Cerebellum (tissue), 4 donors: ENCODE measurements at places on chromosomes 16 and 17. TPM values are rescaled to one million over a fixed set of nuclear protein-coding genes. Genes with fewer than 3 reads are reported as not detected.

GRCh38 chr17:51044976-51045375 lies 75.7 kb downstream of the SPAG9 start:
- peak; percentile 24 for DNase-seq

DNA sequence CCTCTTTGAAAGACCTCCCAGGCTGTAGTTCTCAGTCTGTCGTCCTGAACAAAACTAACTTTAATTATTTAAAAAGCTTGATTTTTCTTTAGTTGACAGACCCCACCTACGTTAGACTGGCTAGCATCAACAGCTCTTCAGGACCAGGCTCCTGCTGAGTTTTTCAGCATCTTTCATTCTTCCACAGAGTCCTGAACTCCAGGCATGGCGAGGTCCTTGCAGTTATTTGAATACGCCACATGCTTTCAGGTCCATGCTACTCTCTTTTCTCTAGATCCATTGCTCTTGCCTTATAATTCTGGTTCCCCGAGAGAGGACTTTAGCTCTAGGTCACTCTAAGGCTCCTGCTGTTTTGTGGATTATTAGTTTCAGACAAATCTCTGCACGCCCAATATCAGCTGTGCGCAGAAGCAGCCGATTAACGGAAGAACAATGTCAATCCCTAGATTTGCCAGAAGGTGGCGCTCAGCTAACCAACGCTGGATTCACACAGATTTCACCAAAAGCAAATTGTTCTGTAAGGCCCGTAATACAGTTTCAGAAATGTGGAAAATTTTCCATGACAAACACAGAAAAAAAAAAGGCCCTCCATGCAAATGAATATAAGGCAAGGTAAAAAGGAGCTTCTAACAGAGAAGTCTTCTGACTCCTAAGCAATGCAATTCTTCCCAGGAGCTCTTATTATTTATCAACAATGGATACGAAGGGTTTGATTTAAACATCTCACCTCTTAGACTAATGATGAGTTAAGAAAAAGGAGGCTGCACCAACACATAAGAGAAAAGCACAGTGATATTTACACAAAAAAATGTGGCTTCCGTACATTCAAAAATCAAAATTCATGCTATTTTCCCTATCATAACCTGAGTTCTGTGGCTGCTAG lies 33.5 kb upstream of the BCO1 start:
- DNase-seq: peak; percentile 45

DNA sequence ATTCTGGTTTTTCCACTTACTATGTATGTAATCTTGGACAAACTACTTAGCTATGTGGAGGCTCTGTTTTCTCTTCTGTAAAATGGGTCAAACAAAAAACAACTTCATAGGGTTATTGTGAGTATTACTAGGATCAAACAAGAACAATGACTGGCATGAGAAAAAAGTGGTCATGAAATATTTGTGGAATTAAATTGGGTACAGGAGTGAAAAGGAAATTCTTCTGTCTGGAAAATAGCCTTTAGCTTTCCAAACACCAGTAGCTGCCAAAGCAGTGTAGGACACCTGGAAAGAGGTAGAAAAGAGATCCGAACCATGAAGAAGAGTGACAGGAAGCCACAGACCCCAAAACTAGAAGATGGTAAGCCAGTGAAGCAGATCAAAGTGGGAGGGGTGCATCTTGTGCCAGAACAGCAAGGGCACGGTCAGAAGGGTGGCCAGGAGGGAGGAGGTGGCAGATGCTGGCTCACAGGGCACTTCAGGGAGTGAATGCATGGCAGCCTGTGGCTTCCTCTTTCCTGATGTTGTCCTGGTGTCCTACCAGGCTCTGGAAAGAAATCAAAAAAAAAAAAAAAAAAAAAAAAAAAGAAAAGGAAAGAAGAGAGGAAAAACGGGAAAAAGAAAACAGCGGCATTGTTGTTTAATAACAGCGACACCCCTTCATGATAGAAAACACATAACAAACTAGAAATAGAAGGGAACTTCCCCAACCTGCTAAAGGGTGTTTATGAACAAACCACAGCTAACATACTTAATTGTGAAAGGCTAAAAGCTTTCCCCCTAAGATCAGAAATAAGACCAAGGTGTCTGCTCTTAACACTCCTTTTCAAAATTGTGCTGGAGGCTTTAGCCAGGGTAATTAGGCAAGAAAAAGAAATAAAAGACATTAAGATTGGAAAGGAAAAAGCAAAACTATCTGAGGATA lies 67.9 kb downstream of the PCTP start:
- no peak for DNase-seq

- DNase-seq: no peak
These were observed 12.8 kb upstream of the DBNDD1 start for GRCh38 chr16:90031931-90032673.

GRCh38 chr17:64081802-64082799 lies 47.8 kb downstream of the ERN1 start:
- DNase-seq: peak; percentile 75

The SP2 gene
- 1.6 TPM for total RNA-seq

DNA sequence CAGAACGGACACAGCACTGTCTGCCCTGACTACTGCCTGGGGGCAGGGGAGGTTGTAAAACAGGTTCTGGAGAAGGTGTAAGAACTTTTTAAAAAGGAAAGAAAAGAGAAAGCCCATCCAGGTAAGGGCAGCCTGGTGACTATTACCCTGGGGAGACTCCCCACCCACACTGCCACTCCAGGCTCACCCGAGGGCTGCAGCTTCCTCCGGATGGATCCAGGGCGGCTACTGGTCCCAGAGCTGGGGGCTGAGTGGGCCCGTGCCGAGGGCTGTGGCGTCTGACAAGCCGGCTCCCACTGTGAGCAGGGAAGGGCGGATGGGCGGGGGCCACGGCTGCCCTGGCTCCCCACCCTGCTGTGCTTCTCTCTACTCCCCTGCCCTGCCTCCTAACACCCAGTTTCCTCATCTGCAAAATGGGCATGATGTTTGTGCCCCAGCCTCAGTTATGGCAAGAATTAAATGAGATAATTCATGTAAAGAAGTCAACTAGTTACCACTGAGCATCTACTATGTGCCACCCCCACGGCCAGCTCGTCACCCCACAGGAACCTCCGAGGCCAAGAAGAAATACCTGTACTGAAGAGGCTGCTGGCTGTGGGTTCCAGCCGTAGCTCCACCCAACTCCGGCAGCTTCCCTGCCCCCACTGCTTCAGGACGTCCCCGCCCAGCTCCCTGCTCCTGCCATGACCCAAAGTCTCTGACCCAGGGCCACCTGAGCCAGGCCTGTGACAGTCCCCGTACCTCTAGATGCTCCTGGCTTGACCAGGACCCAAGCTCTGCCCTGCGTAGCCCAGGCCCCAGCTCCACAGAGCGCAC lies 24.2 kb downstream of the KATNB1 start:
- DNase-seq: no peak

- no peak for DNase-seq
These were observed 4.8 kb downstream of the CYB5D2 start for GRCh38 chr17:4147751-4148310.

DNA sequence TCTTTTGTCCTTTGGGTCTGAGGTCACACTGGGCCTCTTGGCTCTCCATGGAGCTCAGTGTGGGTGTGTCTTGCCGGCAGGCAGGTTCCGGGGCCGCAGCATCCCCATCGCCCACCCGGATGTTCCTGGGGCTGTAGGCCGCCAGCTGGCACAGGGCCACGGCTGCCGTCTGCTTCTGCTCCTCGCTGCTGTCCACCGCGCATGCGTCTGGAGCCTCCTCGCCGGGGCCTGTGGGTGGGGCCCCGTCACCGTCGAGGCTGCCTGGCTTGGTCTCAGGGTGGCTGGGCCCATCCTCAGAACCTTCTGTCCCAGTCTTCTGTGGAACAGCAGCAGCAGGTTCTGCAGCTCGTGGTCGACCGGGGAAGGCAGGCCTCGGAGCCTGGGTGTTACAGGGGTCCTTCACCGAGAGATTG lies 9.6 kb downstream of the ZNF750 start:
- peak; percentile 52 for DNase-seq

DNA sequence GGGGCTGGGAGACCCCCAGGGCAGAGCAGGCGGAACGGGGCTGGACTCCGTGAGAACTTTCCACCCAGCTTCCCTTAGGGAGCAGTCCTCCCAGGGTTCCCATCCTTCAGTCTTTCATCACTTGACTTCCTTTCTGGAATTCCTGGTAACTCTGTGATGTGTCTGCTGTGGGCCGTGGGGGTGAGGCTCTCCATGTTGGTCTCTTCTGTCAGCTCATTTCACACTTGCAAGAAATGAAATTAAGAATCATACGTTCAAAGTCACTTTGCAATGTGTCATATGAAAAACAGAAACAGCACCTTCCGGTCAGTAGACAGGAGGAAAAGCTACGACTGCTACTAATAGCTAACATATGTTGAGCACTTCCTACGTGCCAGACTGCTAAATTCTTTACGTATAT lies 5.4 kb upstream of the BBS2 start:
- DNase-seq: no peak

- no peak for DNase-seq
These were observed 206.3 kb downstream of the RAB11FIP4 start for GRCh38 chr17:31597646-31598398.

DNA sequence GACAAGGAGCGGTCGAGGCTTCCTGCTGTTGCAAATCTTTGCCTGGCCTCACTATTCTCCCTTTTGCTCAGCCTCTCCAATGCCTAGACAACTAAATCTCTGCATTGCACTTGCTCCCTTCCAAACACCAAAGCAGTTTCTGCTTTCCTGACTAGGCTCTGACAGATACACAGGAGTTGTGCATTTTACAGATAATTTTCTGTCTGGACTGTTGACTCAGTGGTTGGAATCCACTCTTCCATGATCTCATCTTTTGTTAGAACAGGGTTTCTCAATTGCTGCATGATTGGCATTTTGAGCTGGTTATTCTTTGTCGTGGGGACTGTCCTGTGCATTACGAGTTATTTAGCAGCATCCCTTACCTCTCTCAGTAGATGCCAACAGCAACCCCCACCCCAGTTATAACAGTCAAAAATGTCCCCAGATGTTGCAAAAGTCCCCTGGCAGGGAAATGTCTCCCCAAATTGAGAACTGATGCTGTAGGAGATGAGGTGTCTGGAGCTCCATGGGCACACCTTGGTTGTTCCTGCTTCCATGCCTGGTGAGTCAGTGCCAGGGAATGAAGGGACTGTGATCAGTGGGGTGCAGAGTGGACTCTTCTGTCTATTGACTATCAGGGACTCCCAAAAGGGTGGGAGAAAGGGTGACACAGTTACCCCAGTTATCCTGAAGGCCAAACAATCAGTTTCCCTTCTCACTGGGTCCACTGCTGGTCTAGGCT lies 557.4 kb upstream of the PSMD7 start:
- no peak for DNase-seq

GRCh38 chr17:5430413-5430999 lies 8.4 kb downstream of the C1QBP start:
- no peak for DNase-seq

The ALOX15B gene
- not detected for total RNA-seq

GRCh38 chr16:8107296-8107695 lies 483.0 kb downstream of the TMEM114 start:
- no peak for DNase-seq

- no peak for DNase-seq
These were observed 736 bp downstream of the CNP start for GRCh38 chr17:41967141-41967920.

DNA sequence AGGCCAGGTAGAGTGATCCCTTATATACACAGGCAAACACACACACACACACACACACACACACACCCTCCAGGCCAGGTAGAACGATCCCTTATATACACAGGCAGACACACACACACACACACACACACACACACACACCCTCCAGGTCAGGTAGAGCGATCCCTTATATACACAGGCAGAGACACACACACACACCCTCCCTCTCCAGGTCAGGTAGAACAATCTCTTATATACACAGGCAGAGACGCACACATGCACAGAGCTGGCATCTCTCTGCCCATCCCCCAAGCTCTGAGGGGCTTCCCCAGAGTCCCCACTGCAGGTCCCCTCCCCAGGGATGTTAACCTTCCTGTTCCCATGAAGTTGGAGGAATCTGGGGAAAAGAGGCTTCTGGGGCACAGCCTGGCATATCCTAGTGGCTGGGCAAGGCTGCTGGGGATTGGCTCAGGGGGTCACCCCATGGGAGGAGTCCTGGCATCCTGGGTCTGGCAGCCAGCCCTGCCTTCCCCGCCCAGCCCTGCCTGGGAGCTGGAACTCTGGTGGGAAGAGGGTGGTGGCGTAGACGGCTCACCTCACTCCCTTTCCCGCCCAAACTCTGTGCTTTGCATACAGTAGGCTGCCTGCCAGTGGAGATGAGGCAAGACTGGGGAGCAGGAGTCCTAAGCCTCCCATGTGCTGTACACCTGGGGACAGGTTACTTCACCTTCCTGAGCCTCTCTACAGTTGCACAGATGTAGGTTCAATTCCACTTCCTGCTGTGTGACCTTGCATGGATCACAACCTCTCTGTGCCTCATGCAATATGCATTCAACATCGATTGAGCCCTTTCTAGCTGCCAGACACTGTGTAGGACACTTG lies 41.8 kb downstream of the TEKT5 start:
- no peak for DNase-seq

GRCh38 chr17:45739786-45740185 lies 44.3 kb upstream of the CRHR1 start:
- DNase-seq: no peak

DNA sequence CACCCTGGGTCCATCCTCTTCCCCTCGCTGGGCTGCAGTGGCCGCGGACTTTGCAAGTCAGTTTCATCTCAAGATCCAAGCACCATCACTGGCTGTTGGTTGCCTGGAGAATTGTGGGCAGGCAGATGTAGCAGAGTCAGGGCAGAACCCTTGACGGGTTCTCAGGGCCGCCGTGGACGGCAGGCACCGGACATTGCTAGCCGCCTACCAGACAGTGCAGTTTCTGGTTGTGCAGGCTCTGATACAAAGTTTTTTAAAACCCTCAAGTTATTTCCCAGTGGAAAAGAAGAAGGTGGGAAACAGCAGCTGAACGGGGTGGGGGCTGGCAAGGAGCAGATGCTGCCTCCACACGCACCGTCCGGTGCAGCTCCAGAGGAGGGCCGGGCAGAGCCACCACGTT lies 3.4 kb downstream of the MAPK8IP3 start:
- DNase-seq: no peak

DNA sequence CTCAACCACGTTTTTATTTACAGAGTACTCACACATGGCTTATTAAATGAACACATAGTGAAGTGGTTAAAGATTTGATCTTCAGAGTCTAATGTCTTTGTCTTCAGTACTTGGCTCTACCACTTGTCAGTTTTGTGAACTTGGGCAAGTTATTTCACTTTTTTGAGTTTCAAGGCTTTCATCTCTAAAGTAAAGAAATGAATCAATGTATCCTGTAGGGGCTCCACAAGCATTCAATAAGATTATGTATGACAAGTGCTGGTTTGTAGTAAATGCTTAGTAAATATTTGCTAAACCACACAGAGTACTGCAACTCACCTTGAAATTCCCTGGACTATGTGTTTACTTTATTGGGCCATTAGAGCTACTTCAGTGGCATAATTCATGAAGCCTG lies 446.0 kb upstream of the GOT2 start:
- DNase-seq: no peak

- no peak for DNase-seq
These were observed 14.7 kb downstream of the CDR2 start for GRCh38 chr16:22359679-22360078.

GRCh38 chr17:64103391-64104364 lies 26.3 kb downstream of the ERN1 start:
- DNase-seq: no peak

- no peak for DNase-seq
These were observed 31.5 kb downstream of the UBE2G1 start for GRCh38 chr17:4334776-4335584.

GRCh38 chr17:11996722-11997146 lies 541 bp downstream of the ZNF18 start:
- DNase-seq: peak; percentile 50
